Activated CD8-positive, alpha-beta memory T cell treated with anti-CD3 and anti-CD28 coated beads for 24 hours (primary cell): ENCODE measurements at places on chromosomes 12 and 14.

DNA sequence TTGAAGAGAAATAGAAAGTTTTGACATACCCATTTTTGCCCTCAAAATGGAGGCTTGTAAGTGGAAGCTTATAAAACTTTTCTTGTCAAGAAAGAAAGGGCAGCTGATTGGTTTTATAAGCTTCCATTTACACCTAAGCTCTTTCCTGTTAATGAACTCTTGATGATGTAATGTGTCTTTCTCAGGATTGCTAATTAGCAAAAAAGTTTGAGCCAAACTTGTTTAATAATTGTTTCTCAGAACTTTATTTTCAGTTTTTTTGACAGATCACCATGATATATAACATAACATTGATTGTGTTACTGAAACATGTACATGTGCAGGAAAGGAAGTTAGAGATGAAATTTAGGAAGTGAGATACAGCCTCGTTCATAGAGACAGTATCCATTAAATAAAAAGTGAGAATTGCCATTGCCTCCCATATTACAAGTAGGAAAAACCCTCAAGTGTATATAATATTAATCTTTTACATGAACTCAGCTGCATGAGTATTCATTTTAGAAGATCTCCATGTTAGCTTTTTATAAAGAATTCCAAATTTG lies 26.8 kb downstream of the RIC8B start:
- no peak for DNase-seq

- DNase-seq = no peak
These were observed 10.4 kb upstream of the STRN3 start for GRCh38 chr14:31036552-31036951.

DNA sequence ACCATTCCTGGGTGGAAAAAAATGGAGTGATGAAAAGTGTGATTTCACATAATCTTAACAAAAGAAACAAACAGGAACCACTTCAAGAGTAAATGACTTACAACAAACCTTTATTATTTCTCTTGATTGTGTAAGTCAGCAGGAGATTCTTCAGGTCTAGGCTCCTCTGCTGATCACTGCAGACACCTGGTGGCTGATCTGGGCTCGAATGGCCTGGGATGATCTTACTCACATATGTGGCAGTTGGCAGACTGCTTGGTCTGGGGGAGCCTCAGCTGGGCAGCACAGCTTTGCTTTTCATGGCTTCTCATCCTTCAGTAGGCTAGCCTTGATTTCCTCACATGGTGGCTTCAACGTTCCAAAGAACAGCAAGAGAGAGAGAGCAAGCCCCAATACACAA lies 215.4 kb upstream of the PRICKLE1 start:
- DNase-seq = no peak

DNA sequence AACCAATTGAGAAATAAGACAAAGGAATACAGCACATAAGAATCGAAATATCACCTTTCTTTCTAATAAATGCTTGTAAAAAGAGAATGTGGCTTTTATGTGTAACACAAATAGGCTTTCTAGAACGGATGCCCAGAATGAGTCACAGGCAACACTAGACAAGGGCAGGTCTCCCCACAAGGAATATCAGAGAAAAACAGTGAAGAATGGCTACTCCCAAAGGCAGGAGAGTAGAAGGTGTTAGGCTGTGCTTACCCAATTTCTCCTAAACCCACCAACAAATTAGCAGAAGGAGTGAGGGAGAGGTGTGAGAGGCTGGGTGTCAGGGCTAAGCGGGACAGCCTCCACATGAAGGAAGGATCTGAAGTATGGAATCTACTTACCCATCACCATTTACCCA lies 55.2 kb downstream of the GALNT4 start:
- peak; percentile 67 for DNase-seq

DNA sequence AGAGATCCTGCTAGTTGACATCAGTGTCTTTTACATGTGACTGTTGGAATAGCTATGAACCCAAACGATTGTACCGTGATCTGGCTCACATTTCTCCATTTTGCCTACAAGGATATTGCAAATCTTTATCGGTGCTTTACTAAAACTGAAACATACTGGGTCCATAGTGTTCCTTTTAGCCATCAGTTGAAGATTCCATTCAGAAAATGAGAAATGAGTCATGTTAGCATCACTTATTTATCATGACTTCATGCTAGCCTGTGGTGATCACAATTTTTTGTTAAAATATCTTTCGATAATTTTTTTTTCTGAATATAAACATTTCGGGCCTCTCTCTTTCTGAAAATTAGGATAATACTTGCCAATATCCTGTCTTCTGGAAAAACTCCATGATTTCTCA lies 210.3 kb downstream of the EGLN3 start:
- no peak for DNase-seq

DNA sequence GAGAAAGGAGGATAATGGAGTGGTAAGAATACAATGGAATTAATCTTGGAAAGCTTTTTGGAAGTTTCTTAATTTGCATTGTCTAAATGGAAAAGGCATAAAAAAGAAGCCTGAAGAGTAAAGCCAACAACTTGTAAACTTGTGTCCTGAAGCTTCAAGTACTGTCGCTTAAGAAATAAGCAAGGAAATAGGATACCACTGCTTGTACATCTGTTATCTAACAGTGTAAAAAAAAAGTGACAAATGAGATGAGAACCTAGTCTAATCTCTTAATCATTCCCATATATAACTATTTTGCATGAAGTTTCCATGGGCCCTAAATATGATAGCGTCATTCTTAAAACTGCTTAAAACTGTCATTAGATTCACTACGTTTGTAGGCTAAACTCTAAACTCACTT lies 134.0 kb upstream of the DYRK2 start:
- DNase-seq = no peak

DNA sequence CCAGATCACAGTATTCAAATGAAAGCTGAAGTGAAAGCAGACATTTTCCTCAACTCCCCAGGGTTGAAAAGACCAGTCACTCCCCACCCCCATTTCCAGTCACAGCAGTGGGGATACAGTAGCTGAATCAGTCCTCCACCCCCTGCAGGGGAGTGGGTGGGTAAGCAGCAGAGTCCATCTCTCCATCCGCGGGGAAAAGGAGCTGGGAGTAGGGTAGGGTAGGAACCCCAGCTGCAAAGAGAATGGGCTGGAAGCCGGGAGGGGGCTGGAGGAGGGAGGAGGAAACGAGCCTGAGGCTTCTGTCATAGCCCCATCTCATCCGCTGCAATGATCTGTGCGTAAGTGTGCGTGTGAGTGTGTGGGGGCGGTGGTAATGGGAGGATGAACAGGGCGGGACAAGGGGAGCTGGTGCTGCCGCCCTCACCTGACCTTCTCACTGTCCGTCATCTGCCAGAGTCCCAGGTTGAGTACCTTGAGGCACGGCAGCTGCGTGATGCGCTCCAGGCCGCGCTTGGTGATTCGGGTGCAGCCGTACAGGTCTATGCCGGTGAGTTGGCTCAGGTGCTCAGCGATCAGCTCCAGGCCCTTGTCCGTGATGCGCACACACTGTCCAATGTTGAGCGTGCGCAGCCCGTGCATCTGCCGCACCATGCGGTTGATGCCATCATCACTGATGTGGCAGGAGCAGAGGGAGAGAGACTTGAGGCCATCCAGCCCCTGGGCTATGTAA lies 1.8 kb downstream of the FBXL14 start:
- DNase-seq = peak; percentile 80

DNA sequence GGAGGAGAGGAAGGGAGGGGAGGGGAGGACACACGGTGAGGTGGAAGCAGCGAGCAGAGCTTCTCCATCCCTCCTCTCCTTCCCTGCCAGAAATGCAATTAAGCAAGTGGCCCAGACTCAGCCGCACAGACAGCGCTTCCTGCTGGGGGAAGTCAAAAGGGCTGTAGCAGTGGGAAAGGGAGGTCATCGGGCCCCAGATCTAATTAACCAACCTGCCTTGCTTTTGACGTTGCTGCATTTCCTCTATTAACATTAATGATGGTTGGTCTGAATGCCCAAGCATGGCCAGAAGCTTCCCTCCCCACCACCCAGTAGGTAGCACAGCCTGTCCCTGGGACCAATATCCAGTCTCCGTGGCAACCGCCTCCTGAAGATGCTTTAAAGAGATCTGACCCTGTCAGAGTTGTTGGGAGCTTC lies 4.6 kb upstream of the NGB start:
- no peak for DNase-seq

- no peak for DNase-seq
These were observed 31.3 kb upstream of the TMEM263 start for GRCh38 chr12:106924268-106924861.

DNA sequence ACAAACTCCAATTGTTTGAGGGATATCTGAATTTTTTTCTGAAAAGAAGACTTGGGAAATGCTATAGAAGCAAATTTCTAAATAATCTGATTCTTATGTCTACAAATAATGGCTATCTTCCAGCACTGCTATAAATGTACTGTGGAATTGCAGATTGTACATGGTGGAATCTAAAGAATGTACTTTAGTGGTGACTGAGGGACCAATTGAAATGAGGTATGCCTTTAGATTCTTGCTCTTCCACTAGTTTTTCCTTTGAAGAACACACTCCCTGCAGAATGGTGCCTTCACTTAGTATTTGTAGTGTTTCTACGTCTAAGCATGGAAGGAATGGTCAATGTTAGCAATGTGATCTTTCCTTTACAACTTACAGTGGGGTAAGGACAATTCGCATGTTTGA lies 11.7 kb upstream of the PRB4 start:
- no peak for DNase-seq

DNA sequence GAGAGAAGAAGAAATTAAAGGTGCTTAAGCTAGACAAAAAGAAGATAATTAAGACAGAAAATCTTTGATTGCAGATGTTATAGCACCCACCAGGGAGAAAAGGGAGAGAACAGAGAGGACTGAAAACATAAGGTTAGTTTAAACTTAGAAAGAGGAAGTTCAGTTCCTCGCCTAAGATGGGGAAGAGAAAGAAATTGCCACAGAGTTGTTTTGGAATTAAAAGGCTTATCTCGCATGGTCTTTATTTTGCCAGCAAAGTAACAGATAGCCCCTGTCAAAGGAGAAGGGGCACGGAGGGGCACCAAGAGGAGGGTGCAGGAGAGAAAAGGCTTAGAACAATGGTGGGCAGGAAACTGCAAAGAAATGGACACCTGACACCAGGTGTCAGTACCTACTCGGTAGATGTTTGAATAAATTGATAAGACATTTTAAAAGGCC lies 17.8 kb upstream of the OXA1L start:
- no peak for DNase-seq

- no peak for DNase-seq
These were observed 185.8 kb downstream of the EGLN3 start for GRCh38 chr14:33764876-33765650.

GRCh38 chr14:24669651-24670050 lies 35.7 kb upstream of the GZMB start:
- DNase-seq = no peak

DNA sequence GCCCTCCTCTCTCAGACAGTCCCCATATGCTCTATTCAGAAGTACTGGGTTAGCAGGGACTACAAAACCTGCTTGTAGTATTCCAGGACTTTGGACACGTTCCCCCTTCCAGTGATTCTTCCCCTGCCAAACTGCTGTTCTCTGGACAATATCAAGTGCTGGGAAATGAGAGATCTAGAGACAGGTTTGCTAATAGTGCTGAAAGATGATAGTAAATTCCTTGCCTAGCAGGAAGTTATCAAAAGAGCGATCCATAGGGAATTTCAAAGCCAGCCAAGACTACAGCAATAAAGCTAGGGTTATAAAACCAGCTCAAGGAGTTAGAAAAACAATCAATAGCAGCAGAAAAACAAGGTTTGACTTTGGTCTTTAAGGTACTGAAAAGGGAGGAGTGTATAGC lies 15.2 kb downstream of the SLC7A8 start:
- DNase-seq = no peak

DNA sequence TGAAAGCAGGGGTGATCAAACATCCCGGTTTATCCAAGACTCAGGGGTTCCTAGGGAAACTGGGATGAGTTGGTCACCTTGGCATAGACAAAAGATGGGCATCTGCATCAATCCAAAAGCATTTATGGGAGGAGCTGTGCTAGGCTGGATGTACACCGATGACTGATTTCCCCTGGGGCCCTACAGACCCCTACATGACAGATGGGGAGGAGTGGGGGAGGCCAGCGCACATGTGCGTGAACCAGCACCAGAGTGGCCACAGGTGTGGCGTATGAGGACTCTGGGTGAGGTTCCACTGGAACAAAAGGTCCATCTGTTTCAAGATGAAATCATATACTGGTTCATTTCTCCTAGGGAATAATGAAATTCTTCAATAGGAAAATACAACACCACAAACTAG lies 210.4 kb downstream of the ITPR2 start:
- DNase-seq = no peak

GRCh38 chr12:100229036-100229635 lies 28.5 kb downstream of the ACTR6 start:
- no peak for DNase-seq

- DNase-seq = no peak
These were observed 131.1 kb downstream of the ACSS3 start for GRCh38 chr12:81209012-81209411.

GRCh38 chr14:75877292-75877691 lies 104.5 kb downstream of the TGFB3 start:
- no peak for DNase-seq

GRCh38 chr14:56414236-56414635 lies 165.4 kb upstream of the TMEM260 start:
- no peak for DNase-seq

DNA sequence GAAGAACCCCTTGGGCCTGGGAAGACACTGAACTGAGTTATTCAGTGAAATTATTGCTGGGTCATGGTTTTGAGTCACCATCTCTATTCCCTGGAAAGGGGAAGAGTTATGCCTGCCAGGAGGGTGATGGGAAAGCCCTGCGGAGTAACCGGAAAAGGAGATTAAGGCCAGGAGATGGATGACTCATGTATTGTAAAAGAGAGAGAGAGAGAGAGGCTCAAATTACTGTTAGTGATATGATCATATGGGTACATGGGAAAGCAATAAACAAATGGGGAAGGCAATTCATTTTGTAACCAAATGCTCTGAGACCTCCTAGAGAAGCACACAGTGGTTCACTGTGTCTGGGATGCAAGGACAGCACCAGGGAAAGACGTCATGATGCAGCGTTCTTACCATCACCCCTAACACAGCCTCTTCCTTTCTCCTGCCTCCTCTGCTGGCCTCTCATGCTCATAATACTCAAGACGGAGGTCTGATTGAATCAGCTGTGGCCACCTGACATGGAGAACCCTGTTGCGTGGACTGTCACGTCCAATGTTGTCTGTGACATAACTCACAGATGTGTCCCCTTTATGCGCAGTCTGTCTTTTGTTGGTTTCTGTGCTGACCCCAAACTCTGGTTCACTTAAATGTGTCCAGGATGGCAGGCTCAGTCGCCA lies 243.7 kb downstream of the TMEM132D start:
- DNase-seq = no peak
